A549 (cell line): ENCODE measurements at places on chromosomes 3 and 15. TPM values are rescaled to one million over a fixed set of nuclear protein-coding genes. Genes with fewer than 3 reads are reported as not detected.

DNA sequence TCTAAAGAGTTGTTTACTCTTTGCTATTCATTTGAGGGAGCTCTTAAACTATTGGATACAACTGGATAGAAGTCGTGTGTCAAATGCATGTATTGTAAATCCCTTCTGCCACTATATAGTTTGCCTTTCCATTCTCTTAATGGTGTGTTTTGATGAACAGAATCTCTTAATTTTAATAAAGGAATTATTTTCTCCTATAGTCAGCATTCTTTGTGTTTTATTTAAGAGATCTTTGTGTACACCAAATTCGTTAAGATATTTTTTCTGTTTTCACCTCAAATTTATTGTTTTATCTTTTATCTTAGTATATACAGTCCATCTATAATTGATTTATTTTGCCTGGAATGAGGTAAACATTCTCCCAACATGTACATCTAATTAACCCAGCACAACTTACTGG is 551.5 kb upstream of the AGTR1 start:
- DNase-seq, result no peak

DNA sequence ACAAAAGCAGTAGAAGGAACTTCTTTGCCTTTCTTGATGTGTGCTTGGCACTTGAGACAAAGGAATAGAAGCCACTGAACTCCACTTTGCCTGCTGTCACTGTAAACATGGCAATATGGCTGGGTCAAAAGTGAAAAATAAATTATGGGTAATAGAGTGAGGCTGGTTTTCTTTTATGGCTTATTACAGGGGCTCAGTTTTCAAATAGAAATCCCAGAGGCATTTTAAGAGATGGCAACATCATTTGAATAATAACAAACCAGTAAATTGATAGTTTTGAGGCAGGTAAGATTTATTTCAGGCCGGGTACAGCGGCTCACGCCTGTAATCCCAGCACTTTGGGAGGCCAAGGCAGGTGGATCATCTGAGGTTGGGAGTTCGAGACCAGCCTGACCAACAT is 2.8 kb downstream of the C3orf52 start:
- no peak for DNase-seq

DNA sequence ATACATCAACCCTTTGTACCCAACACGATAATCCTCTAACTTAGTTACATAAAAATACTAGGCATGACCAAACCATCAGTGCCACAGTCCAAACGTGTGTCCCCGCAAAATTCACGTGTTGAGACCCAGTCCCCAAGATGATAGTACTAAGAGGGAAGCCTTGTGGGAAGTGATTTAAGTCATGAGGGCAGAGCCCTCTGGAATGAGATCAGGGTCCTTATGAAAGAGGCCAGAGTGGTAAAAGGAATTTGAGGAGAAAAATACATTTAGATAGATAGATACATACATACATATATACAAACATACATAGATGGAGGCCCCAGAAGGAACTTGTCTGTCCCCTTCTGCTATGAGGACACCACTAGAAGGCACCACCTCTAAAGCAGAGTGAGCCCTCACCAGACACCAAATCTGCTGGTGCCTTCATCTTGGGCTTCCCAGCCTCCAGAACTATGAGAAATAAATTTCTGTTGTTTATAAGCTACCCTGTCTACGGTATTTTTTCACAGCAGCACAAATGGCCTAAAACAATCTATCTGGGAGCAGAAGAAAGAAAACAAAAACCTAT is 8.0 kb downstream of the TBC1D2B start:
- no peak for DNase-seq

DNA sequence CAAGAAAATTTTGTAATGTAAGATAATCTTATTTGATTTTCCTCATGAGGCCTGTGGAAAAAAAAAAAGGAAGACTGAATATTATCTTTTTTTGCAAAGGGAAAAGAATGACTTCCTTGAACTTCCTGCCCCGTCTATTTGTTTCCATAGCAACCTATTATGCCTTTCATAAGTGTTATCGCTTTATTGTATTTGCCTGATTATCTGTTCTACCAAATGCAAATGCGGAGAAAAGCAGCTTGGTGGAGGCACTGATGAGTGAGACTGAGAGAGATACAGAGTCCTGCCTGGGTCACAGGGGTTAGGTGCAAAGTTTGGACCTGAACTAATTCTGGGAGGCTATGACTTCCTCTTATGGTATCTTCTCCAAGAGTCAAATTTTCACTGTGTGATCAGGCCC is 334.0 kb upstream of the KCNMB2 start:
- DNase-seq, result no peak

GRCh38 chr3:52834871-52835501 is at the start of gene MUSTN1:
MUSTN1 (minus strand) TSS chr3:52835019; CDS start chr3:52834948, 71 bp downstream.
- no peak for DNase-seq

GRCh38 chr3:15318661-15319060 is 13.7 kb downstream of the SH3BP5 start:
- DNase-seq, result no peak

- DNase-seq, result no peak
These were observed 46.3 kb upstream of the EIF3J start for GRCh38 chr15:44490622-44491021.

DNA sequence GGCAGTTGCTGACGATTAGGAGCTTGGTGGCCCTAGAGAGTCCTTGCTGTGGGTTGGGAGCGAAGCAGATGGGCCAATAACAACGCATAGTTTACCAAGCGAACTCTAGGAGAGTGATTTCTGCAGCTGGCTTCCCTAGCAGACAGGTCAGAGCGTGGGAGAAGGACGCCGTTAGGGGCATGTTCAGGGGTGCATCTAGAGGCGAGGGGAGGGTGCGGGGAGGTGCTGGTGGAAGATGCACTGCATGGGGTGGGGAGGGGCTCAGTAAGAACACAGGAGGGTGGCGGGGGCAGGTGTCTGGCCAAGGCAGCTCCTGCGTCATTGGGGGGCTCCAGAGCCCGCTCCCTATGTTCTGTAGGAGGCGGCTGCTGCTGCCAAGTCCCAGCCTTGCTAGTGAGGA is 8.9 kb downstream of the APBA2 start:
- DNase-seq, result no peak

GRCh38 chr3:194877291-194878119 is 191.8 kb downstream of the FAM43A start:
- DNase-seq, result no peak

- no peak for DNase-seq
These were observed 113.9 kb downstream of the GABRG3 start for GRCh38 chr15:27084844-27085243.

DNA sequence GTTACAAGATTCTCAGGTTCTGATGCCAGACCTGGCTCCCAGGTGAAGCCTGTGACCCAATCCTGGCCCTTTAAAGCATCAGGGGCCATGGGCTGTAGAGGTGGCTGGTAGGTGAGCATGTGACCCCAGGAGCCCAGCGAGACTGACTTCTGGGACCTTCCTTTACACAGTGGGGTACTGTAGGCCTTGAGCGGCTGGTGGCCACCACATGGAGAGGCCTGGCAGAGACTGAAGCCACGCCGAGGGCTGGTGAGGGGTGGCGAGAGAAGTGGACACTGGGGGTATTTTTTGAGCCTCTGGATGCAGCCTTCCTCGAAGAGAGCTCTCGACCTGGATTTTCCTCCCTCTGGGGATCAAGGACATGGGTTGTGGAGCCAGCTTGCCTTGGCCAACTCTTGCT is 71.2 kb upstream of the ITGA11 start:
- no peak for DNase-seq

GRCh38 chr3:27712136-27713077 is 9.7 kb downstream of the EOMES start:
- DNase-seq, result peak; percentile 85

- DNase-seq, result no peak
These were observed 118.5 kb downstream of the SEC22A start for GRCh38 chr3:123320221-123320620.

DNA sequence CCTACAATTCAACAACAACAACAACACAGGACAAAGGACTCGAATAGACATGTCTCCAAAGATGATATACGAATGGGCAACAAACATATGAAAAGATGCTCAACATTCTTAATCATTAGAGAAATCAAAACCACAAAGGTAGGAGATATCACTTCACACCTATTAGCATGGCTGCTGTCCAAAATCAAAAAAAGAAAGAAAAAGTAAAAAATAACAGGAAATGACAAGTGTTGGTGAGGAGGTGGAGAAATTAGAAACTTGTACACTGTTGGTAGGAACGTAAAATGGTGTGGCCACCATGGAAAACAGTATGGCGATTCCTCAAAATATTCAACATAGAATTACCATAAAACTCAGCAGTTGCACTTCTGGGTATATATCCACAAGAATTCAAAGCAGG is 312.3 kb upstream of the STT3B start:
- DNase-seq, result no peak

DNA sequence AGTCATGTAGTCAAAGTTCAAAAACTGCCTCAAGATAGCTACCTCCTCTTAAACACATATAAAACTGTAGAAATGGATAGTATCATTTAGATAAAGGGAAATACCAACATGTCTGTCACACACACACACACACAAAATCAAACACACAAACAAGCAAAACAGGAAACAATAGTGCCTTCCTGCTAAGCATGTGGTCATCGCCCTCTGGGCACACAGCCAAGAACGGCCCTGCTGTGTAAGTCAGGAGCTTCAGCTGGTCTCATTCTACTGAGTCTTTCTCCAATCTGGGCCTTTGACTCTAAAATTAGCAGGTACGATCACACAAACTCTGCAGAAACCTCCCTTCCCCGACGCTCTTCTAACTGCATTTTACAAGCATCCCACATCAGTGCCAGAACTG is 272.2 kb upstream of the CHRNA7 start:
- DNase-seq, result peak; percentile 81

GRCh38 chr3:129503471-129504291 is 24.8 kb upstream of the RHO start:
- no peak for DNase-seq

DNA sequence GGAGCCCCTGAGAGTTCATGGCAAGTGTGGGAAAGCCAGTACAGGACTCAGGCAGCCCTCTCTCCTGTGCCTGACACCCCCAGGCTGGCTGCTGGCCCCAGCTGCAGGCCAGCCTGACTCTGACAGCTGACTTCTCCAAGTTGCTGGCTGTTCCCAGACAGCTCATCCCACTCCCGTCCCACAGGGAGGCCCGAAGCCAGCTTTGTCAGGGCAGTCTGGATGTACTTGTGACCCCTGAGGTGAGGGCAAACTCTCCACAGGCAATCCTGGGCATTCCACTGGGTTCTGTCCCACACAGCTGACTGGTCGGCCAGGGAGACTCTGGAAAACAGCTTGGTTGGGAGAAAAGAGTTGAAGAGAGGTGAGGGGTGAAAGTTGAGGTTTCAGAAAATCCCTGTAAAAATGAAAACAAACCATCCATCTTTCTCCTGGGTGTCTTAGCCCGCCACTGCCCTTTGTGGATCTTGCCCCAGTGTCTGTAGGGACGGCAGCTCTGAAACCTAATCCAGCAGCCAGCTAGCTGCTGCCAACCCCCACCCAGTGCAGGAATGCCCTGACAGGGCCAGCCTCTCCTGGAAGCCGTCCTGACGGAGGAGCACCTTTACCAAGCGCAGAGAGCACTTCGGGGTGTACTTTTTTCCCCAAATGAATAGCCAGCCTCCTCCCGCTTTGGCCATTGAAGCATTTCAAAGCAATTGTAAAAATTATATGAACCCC is 87.9 kb downstream of the DNAJB8 start:
- no peak for DNase-seq

- DNase-seq, result no peak
These were observed 85.5 kb downstream of the CCNL1 start for GRCh38 chr3:157074490-157074889.

GRCh38 chr3:50515565-50516439 is 12.4 kb upstream of the CACNA2D2 start:
- DNase-seq, result no peak

DNA sequence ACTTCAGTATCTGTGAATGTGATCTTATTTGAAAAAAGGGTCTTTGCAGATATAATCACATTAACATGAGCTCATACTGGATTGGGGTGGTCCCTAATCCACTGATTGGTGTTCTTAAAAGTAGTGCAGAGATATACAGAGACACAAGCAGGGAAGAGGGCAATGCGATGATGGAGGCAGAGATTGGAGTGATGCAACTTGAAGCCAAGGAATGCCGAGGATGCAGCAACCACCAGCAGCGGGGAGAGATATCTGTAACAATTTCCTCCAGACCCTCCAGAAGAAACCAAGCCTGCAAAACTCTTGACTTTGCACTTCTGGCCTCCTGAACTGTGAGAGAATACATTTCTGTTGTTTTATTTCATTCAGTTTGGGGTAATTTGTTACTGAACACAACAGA is 171.0 kb upstream of the MBNL1 start:
- no peak for DNase-seq

DNA sequence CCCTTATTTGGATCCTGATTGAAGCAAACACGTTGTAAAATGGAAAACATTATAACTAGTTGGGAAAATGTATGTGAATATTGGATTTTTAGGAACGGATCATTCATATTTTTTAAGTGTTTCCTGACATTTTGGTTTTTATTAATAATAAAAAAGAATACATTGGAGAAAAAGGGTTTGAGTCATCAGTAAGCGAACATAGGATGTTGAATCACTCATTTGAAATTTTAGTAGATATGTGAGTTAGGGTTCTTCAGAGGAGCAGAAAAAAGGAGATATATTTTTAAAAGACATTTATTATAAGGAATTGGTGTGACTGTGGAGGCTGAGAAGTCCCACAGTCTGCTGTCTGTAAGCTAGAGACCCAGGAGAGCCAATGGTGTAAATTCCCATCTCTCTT is 258.5 kb downstream of the PTPRG start:
- no peak for DNase-seq

DNA sequence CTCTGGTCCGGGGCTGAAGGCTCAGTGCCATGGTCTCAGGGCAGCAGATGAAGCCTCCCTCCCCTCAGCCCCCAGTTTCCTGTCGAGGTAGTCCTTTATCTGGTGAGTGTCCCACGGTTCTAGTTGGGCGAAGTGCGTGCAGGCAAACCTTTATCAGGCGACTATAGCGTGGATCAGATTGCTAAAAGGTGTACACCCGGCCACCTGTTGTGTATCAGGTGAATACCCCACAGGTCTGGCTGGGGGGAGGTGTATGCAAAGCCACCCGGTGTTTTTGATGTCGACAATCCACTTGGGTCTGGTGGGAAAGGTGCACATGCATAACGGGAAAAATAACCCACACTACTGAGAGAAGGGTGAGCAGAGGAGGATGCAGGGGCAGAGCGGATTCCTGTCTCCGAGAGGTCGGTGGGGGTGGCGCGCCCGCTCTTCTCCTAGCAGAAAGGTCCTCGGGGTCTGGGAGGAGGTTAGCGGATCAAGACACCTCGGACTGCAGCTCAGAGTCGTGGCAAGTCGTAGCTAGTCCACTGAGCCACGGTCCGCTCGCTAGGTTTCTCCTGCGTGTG is 507 bp downstream of the SLC12A6 start:
- no peak for DNase-seq

- DNase-seq, result no peak
These were observed 59.6 kb downstream of the DLG1 start for GRCh38 chr3:197238842-197239241.

GRCh38 chr3:195697582-195698324 is 23.0 kb upstream of the MUC20 start:
- DNase-seq, result peak; percentile 79

- no peak for DNase-seq
These were observed 17.8 kb downstream of the EDEM1 start for GRCh38 chr3:5205165-5205941.

The ETV5 gene
- polyA plus RNA-seq, result 19.4 to 22.6 TPM (median 20.5 TPM) in 3 replicates

The CNTN3 gene
- polyA plus RNA-seq, result not detected in 3 replicates

The HDC gene
- polyA plus RNA-seq, result 0.07 to 0.18 TPM (median 0.09 TPM) in 3 replicates

The SLC24A5 gene
- not detected in 3 replicates for polyA plus RNA-seq

The TGM5 gene
- polyA plus RNA-seq, result not detected in 3 replicates

The SCN5A gene
- 0.09 to 0.16 TPM (median 0.13 TPM) in 3 replicates for polyA plus RNA-seq

The SNRPN gene
- 109 to 128 TPM (median 124 TPM) in 3 replicates for polyA plus RNA-seq

The PROK2 gene
- polyA plus RNA-seq, result not detected in 3 replicates

The FAM81A gene
- 11.5 to 15.1 TPM (median 12.7 TPM) in 3 replicates for polyA plus RNA-seq

The MORC1 gene
- not detected in 3 replicates for polyA plus RNA-seq

The PKM gene
- 3,389 to 3,848 TPM (median 3,810 TPM) in 3 replicates for polyA plus RNA-seq

The TRH gene
- polyA plus RNA-seq, result not detected in 3 replicates

The CCR8 gene
- not detected in 3 replicates for polyA plus RNA-seq
